ENCODE measurements at places on chromosomes 3 and 15.

- no peak for DNase-seq
Measured at GRCh38 chr15:50257332-50257731, 8.2 kb downstream of the HDC start.

GRCh38 chr15:99681990-99682389 is 51.2 kb downstream of the LYSMD4 start:
- no peak for DNase-seq

DNA sequence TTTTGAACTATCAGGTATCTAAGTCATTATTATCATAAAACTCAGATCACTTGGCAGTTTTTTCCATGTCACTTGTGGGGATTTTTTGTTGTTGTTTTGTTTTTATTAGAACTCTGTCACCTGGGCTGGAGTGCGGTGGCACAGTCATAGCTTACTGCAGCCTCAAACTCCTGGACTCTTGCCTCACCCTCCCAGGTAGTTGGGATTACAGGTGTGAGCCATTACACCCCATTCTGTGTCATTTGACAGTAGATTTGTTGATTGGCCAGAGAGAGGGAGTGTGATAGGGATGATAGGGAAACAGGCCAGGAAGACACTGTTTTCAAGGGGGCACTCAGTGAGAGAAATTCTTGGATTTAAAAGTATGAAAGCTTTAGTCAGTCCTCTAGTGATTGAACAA is 54.7 kb upstream of the SCAANT1 start:
- no peak for DNase-seq

- peak; percentile 74 for DNase-seq
Measured at GRCh38 chr3:64163755-64164148, 61.5 kb downstream of the PRICKLE2 start.

GRCh38 chr3:184765730-184766074 is 46.3 kb upstream of the VPS8 start:
- no peak for DNase-seq

GRCh38 chr15:69118089-69118488 is 42.3 kb upstream of the GLCE start:
- no peak for DNase-seq

GRCh38 chr15:42080186-42080918 is 14.0 kb downstream of the PLA2G4D start:
- DNase-seq, result no peak

DNA sequence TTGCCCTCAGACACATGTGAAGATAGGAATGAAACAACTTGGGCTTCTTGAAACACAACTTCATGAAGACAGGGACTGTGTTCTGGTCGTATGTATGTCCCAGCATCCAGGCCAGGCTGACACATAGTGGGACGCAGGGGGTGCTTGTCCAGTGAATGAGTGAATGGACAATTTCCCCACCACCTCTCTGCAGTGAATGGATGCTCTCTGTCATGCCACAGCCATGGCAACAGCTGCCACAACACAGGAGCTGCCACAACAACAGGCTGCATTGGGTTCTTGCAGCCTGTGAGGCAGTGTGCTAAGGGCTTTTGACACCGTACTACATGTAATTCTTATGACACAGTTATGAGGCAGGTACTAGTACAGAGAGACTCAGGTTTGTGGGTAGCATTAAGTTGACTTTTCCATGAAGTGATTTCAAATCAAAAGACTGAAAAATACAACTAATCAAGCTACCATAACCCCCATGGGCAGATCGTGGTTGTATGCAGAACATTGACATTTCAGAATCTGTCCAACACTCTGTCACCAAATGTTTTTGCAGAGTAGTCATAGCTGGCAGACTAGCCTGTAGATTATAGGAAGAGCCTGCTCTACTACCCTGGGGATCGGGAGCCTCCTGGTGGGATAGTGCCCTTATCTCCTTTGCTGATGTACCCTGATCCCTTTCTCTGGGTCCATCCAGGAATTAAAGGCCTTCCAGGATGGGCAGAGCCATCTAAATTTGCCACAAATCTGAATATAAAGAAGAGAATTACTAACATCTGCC is 40.8 kb downstream of the CLSTN2 start:
- DNase-seq, result no peak

- DNase-seq, result no peak
Measured at GRCh38 chr3:152319256-152319655, 50.5 kb downstream of the MBNL1 start.

DNA sequence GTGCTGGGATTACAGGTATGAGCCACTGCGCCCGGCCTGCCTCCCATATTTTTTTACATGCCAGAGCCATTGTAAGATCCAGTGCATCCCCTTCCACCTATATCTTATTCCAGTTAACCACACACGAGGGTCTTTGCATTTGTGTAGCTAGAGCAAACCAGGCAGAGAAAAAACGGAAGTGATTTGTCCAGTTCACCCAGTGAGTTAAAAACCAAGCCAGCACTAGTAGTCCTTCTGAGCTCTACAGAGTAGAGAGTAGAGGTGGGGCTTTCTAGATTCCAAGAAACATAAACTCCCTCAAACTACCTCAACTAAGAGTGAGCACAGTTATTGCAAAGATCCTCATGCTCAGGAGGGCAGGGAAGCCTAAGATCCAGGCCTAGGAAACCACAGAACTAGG is 34.7 kb downstream of the TMEM158 start:
- DNase-seq, result no peak

- DNase-seq, result no peak
Measured at GRCh38 chr15:69593981-69594966, 141.7 kb downstream of the RPLP1 start.

- no peak for DNase-seq
Measured at GRCh38 chr3:160677459-160677881, 510 bp downstream of the ARL14 start.

- DNase-seq, result no peak
Measured at GRCh38 chr15:72866182-72866581, 82.6 kb upstream of the ADPGK start.

- no peak for DNase-seq
Measured at GRCh38 chr3:183033746-183034145, 53.4 kb upstream of the DCUN1D1 start.

DNA sequence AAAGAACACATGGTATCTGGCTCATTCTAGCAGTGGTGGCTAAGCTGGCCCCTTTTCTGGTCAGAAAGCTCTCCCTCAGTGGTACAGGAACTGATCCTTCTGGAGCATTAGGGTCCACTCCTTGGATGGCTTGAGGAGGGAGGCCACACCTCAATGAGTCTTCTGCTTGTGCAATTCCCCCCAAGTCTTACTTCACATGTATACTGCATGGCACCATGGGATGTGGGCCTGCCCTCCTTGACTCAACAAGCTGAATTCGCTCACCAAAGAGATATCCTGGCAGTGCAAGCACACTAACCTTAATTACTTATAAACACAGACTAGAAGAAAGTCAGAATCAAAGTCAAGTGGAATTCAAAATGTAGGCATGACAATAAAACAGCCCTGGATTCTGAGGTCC is 133.8 kb upstream of the SLC2A2 start:
- no peak for DNase-seq

DNA sequence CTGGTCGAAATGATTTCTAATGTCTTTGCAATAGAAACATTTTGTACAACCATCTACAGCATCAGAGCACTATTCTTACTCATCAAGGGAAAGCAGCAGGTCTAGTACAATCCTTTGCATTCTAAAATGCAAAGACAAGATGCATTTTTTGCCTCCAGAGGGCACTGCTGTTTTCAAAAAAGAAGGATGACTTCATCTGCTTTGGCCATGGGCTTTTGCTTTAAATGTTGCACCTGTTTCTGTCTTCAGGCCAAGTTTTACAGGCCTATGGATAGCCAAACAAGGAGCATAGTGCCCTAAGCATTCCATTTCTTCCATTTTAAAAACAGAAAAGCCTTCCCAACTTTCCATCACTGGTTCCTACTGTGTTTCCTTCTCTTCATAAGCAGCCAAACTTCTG is 3.4 kb downstream of the PARP9 start:
- DNase-seq, result no peak

- DNase-seq, result peak; percentile 53
Measured at GRCh38 chr3:4416961-4417360, 50.1 kb downstream of the SUMF1 start.

DNA sequence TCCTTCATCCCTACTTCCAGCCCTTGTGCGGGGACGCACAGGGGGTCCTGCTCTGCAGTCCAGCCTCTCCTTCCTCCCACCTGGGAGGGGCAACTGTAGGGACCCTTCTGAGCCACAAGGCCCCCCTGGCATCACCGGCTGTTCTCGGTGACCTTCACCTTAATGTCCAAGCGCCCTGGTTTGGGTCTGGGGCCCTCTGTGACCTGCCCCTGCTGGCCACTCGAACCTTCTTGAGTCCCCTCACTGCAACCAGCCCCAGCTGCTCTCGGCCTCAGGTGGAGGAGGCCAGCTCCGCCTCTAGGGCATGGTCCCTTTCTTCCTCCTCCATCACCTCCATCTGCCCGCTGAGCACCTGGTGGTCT is 57.9 kb downstream of the RGMA start:
- no peak for DNase-seq

DNA sequence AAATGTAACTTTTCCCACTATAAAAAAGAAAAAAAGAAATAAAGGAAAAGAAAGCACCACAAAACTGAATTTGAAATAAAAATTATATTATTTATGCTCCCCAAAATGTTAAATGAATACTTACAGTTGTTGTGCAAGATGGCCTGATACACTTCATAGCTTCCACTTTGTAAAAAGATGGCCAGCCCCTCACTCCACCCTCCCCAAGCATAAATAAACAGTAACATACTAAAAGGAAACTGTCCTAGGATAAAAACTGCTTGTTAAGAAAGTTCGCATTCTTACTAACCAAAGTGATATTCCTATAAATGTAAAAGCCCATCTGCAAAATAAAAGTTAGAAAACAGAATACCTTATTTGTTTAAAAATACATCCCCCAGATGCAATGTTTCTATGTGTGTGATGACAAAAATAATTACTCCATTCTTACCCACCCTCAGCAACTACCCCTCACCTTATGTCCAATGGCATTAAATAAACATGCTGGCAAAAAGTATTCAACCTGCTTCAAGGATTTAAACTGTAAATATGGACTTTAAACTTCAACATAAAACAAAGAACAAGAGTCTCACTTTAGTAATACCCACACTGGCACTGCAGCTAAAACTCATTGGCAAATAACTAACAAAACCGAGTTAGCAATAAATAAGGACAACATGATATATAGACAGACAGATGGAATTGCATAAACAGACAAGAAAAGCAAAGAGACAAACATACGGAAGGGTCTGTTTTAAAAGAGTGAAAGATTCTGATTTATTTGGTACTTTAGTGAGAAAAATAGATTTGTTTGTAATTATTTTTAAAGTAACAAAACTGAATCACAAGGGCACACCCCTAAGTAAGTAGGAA is 47.7 kb downstream of the ZBTB20 start:
- no peak for DNase-seq

DNA sequence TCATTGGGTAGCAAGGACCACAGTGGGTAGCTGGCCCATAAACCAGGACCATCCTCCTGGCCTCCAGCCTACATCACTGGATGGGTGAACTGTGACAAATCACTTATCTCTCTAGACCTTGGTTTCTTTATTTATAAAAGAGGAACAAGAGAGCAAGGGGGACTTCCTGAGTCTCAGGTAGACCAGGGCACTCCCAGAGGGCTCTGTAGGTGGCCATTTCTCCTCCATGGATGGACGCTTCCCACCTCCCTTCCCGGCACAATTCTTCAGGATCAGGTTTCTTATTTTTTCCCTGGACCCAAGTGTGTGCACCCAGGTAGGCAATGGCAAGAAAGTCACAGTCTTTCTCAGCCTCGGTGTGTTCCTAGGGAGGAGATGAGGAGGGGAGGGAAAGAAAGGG is 41.4 kb upstream of the SPATA12 start:
- DNase-seq, result no peak

DNA sequence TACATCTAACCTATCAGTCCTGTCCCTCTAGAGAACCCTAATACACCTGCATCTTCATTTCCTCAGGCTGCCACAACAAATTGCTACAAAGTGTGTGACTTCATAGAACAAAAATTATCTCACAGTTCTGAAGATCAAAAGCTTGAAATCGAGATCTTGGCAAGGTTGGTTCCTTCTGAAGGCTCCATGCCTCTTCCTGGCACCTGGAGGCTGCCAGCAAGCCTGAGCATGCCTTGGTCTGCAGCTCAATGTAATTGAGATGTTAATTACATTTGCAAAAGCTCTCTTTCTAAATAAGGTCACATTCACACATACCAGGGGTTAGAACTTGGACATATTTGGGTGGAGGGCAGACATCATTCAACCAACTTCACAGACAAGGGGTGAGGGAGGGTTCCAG is 86.4 kb upstream of the ABHD17C start:
- no peak for DNase-seq

DNA sequence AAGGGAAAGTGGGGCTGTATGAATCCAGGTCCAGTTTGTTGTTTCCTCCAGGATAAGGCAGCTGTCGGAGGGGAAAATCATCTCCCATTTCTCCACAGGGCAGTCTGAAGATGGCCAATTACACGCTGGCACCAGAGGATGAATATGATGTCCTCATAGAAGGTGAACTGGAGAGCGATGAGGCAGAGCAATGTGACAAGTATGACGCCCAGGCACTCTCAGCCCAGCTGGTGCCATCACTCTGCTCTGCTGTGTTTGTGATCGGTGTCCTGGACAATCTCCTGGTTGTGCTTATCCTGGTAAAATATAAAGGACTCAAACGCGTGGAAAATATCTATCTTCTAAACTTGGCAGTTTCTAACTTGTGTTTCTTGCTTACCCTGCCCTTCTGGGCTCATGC is 911 bp downstream of the CCRL2 start:
- DNase-seq, result no peak

- no peak for DNase-seq
Measured at GRCh38 chr15:66886686-66887273, 178.6 kb upstream of the SMAD3 start.

GRCh38 chr3:20160230-20160629 is 25.8 kb downstream of the SGO1 start:
- DNase-seq, result no peak

DNA sequence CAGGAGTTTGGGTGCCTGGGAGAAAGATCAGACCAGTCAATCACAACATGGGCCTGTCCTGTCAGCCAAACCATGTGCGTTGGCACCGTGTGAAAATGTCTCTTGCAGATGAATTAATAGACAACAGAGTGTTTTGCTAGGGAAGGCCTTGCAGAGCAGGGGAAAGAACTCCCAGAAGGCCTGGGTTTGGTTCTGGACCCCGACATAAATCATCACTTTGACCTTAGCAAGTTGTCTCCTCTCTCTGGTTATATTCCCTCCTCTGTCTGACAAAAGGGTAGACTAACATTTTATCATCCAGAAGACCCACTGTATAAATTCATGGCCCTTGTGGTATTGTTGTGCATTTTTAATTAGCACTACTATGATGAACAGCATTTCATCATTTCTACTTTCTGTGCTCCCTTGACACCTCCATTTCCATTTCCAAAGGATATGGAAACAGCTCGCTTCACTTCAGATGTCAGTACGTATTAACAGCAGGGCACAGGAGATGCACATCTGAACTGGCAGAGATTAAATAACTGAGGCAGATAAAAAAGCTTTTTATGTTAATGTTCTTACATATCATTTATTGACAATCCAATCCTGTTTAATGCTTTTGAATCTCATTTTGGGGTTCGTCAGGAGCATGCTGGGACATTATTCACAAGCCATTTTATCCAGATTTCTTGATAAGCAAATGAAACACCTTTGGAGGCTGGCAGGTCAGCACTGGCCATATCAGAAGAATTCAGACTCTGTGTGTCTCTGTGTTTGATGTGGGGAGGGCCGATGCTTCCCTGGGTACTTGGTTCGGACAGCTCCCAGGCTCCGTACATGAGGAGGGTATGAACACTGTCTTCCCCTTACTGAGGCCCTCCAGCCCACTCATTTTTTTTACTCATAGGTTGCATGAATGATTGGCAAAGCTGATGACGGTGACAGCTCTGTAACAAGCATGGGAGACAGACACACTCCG is 28.2 kb upstream of the IL12A start:
- no peak for DNase-seq

GRCh38 chr15:72141171-72142084 is 23.2 kb downstream of the SENP8 start:
- no peak for DNase-seq

Measured in AG04450 (cell line).